ENCODE measurements at places on chromosomes 7 and 10. TPM values are rescaled to one million over a fixed set of nuclear protein-coding genes. Genes with fewer than 3 reads are reported as not detected.

- no peak for DNase-seq
Measured at GRCh38 chr10:812787-813186, 118.7 kb downstream of the LARP4B start.

The SLC26A5 gene
- polyA plus RNA-seq, result 0.19 TPM

GRCh38 chr10:43120116-43120928, 17.9 kb upstream of the CSGALNACT2 start:
- DNase-seq, result no peak

DNA sequence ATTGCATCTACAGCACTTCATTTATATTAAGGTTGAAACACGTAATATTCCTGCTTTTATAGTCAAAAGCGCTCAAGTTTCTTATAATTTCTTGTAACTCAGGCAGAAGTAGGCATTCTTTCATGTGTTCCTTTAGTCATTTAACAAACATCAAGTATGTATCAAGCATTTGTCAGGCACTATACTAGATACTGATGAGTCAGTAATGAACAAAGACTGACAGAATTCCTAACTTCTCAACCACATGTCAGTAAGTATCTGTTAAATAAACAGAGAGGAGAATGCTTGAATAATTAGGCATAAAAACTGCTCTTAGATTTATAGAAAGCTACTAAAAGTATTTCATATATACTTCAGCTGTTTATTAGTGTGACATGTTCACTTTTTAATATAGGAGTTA, 9.9 kb downstream of the CRPPA start:
- DNase-seq, result no peak

GRCh38 chr7:13062631-13063030, 375.2 kb downstream of the ARL4A start:
- DNase-seq, result no peak

GRCh38 chr10:26843736-26844135, 17.0 kb downstream of the ABI1 start:
- no peak for DNase-seq

GRCh38 chr10:81949283-81949682, 74.3 kb downstream of the NRG3 start:
- no peak for DNase-seq

GRCh38 chr7:157077986-157078644, 60.6 kb upstream of the UBE3C start:
- no peak for DNase-seq

DNA sequence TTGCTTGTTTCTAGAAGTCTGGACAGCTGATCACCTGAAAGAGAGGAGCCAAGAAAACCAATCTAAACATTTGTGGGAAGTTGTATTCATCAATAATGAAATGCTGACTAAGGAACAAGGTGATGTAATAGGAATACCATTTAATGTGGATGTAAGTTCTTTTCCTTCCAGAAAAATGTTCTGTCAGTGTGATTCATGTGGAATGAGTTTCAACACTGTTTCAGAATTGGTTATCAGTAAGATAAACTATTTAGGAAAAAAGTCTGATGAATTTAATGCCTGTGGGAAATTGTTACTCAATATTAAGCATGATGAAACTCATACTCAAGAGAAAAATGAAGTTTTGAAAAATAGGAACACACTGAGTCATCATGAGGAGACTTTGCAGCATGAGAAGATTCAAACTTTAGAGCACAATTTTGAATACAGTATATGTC, 39.8 kb upstream of the ZNF37A start:
- no peak for DNase-seq
